ENCODE measurements at places on chromosomes 2 and 18.

DNA sequence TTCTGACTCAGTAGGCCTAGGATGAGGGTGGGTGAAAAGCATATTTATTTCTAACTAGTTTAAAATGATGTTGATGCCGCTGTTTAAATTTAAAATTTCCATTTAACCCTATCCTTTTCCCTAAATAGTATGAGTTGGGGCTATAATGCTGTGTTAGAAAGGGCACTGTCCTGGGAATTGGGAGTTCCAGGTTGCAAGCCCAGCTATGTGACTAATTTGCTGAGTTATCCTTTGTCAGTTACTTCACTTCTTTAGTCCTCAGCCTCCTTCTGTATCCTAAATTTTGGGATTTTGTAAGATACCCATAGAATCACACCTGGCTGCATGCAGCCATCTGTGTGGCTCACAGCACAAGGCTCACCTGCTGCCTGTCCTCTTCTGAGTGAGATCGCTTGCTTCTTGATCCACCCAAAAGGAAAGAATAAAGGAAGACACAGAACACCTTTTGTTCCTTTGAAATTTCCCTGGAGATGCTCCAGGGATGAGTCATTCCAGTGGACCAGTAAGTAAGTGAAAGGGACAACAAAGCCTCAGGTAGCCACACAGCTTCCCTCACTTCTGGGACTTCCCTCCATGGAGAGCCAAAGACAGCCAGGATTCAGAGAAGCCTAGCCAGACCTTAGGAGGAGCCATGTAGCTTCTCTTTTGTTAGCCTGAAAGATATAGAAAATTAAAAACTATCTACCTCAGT lies 97.2 kb downstream of the DTNA start:
- no peak for DNase-seq

GRCh38 chr2:108587621-108588020 lies 53.4 kb downstream of the LIMS1 start:
- DNase-seq = no peak

DNA sequence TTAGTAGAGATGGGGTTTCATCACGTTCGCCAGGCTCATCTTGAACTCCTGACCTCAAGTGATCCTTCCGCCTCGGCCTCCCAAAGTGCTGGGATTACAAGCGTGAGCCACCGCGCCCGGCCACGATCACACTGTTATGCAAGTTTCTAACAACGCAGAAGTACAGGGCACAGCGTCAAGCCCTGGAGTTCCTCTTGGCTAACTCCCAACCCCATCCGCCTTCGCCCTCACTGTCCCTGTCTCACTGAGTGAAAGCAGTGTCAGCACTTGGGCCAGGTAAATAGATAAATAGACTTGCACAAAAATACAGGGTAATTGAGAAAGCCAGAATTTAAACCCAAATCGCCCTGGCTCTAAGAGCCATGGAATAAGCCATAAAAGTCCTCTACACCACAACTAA lies 111.7 kb downstream of the ACVR1 start:
- DNase-seq = no peak

DNA sequence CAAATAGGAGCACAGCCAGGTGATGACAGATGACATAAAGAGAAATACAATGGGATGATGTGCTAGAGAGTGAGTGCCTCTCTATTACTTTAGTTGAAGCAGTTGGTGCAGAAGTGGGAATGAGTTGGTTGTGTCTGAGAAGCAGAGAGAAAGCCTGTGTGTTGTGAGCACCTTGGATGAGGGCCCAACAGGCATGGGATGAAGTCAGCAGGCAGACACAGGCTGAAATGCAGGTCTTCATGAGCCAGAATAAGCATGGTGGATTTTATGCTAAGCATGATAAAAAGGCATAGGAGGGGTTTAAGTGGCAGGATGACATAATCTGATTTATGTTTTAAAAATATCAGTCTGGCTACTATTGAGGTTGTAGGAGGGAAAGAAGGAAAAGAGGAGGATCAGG lies 71.5 kb downstream of the KLHL14 start:
- no peak for DNase-seq

- DNase-seq = no peak
Measured at GRCh38 chr18:49139766-49140165, 189.0 kb upstream of the SMAD7 start.

DNA sequence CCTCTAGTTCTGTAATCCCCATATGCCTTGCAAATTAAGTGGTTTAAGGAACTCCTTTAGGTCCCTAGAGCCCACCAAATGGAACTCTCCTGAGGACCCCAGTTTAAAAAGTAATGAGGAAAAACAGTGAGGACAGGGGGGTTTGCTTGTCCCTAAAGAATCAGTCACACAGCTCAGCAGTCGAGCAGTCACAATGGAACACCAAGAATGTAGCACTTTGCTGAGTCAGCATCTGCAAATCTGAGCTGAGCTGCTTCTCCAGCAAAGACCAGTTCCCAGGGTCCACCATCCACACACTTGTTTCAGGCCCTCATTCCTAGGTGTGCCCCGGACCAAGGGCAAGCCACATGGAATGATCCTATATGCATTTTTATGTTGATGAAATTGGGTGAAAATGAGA lies 46.2 kb upstream of the NEDD4L start:
- DNase-seq = no peak

DNA sequence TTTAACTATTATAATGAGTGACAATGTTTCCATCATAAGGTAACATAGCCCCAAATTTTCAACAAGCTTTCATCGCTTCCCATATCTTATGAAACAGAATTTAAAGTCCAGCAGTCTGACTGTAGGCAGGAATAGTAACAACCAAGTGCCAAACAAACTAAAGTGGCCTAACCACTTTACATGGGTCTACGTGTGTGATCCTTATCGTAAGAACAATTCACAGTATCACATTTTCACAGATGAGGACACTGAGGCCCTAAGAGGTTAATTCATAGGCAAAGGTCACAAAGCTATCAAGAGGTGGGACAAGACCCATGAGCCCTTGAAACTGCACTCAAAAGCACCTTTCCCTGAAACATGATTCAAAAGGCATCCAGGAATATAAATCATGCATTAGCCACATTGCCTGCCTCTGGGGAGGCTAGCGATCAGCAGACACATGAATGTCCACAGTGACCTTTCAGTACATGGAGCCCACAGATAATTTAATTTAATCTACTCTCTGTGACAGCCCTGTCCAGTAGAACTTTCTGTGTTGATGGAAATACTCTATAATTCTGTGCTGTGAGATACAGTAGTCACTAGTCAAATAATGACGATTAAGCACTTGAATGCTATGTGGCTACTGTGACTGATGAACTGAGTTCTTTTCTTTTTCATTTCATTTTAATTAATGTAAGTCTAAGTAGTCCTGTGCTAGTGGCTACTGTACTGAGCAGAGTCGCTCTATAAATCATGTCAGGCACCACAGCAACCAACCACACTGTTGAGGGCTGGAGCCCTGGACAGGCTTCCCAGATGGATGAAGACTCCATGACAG lies 30.3 kb downstream of the KIDINS220 start:
- DNase-seq = no peak
